ENCODE measurements at places on chromosomes 2 and 18.

GRCh38 chr2:216181351-216181750 lies 72.2 kb downstream of the XRCC5 start:
- no peak for DNase-seq

DNA sequence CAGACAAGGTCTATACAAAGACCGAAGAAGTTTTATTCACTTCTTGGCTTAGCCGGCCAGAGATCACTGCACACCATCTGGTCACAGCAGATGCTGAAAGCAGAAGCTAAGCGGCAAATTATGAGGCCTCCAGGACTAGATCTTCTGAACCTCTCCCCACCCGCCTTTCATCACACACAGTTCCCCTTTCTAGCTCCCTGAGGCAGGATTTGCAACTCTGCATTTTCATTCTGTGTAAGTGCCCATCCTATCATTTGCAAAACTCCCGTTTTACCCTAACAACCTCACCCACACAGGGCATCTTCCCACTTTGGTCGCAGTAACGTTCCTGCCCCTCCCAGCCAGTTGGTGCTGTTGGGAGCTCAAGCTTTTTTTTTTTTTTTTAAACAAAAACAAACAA lies 3.1 kb upstream of the MOB1A start:
- DNase-seq, result peak; percentile 57

- DNase-seq, result no peak
These were observed 19.6 kb upstream of the NDUFV2 start for GRCh38 chr18:9082711-9083510.

GRCh38 chr2:11988691-11989353 lies 242.4 kb downstream of the LPIN1 start:
- no peak for DNase-seq

- DNase-seq, result peak; percentile 44
These were observed 48.2 kb downstream of the LONRF2 start for GRCh38 chr2:100274076-100274475.

DNA sequence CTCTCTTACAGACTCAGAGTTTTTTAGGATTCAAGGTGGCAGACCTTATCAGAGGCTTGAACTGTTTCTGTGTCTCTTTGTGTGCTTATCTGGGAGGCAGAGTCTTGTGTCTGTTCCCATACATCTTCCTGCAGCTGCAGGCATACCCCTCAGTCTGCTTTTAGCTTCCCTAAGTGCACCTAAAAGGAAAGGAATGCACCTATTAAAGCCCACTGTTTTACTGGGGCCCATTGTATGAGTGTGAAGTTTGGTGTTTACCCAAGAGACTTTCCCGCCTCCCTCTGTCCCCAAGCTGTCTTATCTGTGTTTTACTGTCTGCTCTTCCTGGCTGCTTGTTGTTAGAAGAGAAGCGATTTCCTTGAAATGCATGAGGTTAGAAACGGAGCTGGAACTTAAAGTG lies 1757.3 kb upstream of the PIK3C3 start:
- DNase-seq, result no peak

DNA sequence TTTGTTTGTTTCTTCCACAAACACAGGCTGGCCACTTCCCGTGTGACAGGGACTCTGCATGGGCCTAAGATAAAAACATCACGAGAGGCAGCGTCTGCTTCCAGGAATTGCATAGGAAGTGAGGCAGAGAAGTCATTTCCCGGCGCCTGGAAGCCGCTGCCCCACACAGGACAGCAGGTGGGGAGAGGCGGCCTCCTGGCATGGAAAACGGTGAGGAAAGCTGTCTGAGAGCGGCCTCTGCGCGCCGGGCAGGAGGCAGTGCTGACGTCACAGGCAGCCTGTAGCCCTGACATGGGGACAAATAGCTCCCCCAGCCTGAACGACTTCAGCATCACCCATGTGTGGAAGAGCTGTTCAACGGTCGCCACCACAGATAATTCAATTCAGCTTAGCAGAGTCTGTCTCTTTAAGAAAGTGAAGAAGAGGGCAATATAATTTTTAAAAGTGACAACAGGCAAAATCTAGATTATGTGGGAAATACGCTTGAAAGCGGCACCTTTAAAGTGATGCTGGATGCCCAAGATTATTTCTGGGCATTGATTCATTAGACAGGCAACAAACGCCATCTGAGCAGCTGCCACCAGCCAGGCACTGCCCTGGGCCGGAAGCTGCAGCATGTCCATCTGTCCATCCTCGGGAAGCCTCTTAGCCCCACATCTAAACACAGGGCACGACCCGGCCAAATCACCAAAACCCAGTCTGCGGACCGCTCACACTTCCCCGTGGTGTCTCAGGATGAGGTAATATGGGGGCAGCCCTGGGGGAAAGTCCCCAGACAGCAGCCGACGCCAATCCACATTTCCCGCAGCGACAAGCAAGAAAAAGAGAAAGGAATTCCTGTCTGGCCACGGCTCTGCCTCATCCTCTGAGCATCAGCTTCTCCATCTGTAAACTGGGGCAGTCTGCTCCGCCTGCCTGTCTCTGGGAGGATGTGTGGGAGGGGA lies 138.9 kb downstream of the PXDN start:
- no peak for DNase-seq

- DNase-seq, result no peak
These were observed 146.1 kb upstream of the PID1 start for GRCh38 chr2:229417176-229417575.

GRCh38 chr2:29309090-29310029 lies 194.1 kb downstream of the CLIP4 start:
- DNase-seq, result peak; percentile 65

- DNase-seq, result peak; percentile 7
These were observed 44.5 kb upstream of the ASPRV1 start for GRCh38 chr2:70005752-70006446.

DNA sequence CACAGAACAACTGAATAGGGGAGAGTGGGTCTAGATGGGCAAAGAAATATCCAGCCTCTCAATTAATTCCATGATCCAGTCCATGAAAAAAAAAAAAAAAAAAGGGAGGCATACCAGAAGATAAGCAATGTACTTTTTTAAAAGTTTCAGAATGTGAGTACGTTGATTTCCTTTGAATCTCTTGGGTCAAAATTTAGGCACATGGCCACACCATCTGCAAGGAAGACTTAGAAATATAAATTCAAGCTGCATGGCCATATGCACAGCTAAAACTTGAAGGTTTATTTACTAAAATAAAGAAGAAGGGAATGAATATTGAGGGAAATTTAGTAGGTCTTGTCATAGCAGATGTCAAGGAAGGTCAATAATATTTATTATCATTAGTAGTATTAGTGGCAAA lies 286.5 kb upstream of the CDH7 start:
- DNase-seq, result no peak

DNA sequence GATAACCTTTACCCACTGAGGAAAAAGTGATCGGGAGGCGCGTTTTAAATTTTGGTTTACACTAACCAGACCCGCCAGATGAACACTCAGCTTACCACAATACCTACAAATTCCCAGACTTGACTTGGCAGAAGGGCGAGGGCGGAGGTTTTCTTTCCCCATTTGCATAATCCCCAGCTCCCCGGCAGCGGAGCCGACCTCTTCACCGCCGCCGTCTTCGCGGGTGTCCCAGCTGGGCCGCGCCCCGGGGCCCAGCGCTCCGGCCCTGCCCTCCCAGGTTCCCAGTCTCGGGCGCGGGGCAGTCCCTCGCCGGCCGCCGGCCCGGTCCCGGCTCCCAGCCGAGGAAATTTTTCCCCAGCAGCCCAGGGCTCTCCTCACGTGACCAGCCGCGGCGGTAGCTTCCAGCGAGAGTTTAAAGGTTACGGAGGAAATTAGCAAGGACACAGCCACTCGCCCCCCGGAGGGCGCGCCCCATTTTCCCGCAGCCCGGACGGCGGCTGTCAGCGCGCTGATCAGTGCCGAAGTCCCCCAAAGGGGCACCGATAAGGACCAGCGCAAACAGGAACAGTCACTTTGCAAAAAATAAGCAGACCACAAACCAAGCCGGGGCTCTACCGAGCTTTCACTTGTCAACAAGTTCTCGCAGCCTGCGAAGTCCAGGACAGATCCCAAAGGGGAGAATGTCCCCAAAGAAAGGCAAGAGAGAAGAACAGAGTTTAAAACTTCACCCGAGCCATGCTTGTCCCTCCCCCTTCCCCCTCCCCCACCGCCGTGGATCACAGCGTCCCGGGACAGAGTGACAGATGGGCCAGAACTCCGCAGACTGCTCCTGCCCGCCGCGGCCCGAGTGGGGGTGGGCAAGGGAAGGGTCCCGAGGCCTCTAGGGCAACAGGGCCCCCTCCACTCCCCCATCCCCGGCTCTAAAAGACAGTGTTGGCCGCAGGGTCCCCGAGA lies 1.3 kb upstream of the PRKCE start:
- DNase-seq, result peak; percentile 66

All from GM13976 (cell line).